Stimulated activated CD8-positive, alpha-beta memory T cell treated with anti-CD3 and anti-CD28 coated beads, Interleukin-15, amount 100 ng/mL, for 24 hours (primary cell): ENCODE measurements at places on chromosomes 1 and 21.

DNA sequence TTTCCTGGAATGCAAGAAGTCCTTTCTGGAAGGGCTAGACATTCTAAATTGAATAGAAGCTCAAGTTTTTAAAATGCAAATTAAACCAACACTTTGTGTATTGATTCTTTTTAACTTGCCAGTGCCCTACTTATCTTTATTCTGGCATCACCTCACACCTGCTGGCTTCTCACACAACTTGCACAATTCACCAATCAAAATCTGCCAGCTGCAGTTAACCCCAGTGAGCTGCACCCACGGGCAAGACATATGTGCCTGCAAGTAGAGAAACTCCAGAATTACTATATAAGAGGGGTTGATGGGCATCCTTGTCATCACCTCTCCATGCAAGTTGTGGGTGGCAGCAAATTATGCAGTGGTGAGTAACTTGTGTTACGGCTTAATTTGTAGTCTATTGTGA is 11.7 kb upstream of the PLPPR4 start:
- no peak for DNase-seq

- DNase-seq, result no peak
These were observed 30.2 kb upstream of the VPS26C start for GRCh38 chr21:37297364-37297763.

DNA sequence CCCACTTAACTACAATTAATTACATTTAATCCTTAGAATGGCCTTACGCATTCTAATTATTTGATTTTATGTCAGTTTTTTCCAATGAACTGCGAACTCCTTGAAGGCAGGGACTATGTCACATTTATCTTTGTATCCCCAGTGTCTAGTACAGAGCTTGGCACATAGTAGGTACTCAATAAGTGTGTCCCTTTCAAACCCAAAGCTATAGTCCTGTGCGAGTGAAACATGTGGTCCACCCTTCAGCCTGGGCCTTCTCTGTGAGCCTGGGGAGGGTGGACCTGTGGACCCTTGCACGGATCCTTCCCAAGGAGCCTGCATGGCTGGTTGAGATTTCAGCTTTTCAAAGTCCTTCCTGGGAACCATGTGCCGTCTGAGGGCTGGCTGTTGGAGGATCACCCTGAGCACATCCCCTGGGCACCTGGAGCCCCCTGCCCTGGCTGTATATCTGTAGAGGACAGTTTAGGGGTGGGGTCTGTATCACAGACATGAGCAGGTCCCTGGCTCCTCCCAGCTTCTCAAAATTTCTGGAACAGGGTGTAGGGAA is 103.1 kb downstream of the IER5 start:
- no peak for DNase-seq

- DNase-seq, result no peak
These were observed 58.1 kb downstream of the SSBP3 start for GRCh38 chr1:54347955-54348699.

DNA sequence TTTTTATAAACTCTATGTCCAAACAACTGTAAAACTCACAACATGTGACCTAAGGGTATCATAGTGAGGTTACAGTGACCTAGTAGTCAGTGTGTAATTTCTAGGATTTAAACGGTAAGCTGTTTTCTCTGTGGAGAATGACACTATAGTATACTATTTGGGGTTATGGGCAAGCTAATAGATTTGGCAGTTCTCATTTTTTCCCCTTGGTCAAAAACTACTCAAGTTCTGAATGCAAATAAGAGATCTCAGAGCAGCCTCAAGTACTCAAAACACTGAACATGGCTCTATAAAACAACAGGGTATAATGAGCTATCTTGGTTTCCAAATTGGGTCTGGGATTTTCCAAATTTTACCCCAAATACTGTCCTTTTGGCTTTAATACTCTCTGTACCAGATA is 88.5 kb upstream of the HMCN1 start:
- no peak for DNase-seq

DNA sequence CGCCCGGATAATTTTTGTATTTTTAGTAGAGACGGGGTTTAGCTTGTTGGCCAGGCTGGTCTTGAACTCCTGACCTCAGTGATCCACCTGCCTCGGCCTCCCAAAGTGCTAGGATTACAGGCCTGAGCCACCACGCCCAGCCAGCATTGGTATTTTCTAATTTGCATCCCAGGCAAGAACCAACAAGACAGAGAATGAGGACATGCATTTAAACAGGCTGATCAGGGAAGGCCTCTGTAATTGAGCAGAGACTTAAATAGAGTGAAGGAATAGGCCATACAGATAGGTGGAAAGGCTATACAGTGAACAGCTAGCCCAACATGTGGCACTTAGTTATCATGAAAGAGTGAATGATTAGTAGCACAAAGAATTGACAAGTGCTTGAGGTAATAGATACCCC is 230.4 kb downstream of the SLC35F3 start:
- no peak for DNase-seq

DNA sequence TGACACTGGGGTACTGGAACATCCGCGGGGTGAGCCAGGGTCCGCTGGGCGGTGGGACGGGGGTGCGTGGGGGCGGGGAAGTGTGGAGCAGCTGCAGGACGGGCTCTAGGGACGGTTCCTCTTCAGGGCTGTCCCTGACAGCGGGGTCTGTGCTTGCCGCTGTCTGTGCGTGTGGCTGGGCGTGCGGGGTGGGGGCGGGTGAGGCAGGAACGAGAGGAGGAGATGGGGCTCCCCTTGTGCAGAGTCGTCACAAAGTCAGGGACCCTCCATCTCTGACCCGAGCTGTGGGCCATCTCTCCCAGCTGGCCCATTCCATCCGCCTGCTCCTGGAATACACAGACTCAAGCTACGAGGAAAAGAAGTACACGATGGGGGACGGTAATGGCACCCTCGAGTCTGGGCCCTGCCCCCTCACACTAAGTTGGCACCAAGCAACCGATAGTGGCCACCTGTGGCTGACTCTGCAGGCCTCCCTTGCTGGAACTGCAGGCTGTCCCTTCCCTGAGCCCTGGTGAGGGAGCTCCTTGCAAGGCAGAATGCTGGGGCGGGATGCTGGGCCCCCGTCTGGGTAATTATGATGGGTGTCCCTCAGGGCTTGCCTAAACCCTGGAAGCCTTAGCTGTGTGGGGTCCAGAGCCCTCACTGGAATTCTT is 392 bp downstream of the GSTM2 start:
- DNase-seq, result no peak

DNA sequence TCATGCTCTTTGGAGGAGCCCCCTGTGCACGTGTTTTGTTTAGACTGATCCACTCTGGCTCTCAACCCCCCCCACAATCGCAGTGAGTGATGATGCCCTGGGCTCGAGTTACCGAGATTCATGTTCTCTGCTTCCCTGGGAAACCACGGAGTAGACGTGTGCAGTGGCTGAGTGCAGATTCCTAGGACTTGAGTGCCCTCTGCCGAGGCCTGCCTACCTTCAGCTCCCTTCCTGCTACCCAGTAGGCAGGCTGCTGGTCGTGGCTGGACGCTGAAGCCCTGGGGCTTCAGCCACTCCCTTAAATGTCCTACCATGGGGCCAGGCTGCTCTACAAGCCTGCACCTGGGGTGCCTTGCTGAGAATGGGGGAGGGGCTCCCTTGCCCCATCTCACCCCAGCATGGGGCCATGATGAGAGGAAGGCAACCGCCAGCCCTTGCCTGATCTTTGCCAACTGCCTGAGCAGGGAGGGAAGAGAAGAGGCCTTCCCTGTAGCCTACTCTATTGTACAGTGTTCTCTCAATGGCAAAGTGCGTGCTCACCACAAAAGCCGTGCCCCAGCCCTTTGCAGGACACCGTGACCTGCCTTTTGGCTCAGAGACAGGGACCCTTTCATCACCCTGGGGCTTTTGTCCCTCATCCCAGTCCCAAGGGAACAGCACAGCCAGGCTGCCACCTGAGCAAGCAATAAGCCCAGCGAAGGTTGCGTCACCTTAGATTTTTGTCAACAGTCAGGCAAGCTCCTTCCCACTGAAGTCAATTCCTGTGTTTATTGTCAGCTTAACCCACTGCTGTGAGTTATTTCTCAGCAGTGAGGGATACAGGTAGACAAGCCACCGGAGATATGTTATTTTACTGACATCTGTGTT is 4.1 kb upstream of the GRIK3 start:
- DNase-seq, result no peak

DNA sequence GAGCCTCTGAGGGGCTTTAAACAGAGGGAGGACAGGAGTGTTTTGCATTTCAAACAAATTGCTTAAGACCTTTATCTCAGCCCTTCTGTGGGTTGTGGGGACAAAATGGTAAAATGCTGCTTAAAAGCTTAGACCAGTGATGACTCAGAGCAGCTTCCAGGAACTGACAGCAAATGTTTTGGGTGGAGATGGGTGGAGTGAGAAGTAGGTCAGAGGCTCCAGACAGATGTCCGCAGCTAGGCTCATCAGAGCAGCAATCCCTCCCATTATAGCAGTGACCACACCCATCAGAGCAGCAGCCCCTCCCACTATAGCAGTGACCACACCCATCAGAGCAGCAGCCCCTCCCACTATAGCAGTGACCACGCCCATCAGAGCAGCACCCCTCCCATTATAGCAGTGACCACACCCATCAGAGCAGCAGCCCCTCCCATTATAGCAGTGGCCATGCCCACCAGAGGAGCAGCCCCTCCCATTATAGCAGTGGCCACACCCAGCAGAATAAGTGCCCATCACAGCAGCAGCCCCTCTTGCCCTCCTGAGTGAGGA is 532.2 kb downstream of the MATN1 start:
- DNase-seq, result no peak

DNA sequence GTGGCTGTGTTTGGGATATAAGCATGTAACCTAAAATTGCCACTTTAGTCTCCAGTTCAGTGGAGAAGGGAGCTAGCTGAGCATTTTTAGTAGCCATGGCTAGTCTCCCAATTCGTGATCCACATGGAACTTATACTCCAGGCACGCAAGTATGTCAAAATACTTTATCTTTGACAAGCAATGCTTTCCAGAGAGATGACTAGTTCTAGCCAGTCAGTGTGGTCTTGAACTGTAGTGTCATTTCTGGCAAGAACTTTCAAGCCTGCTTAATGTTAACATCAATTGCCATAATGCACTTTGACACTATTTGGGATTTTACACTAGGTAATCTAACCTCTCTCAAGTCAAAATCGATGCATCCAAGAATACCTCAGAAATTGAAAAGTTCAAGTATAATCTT is 660.0 kb downstream of the PTPRC start:
- no peak for DNase-seq
